Large intestine (tissue), 12 donors: ENCODE measurements at places on chromosomes 6 and 20.

DNA sequence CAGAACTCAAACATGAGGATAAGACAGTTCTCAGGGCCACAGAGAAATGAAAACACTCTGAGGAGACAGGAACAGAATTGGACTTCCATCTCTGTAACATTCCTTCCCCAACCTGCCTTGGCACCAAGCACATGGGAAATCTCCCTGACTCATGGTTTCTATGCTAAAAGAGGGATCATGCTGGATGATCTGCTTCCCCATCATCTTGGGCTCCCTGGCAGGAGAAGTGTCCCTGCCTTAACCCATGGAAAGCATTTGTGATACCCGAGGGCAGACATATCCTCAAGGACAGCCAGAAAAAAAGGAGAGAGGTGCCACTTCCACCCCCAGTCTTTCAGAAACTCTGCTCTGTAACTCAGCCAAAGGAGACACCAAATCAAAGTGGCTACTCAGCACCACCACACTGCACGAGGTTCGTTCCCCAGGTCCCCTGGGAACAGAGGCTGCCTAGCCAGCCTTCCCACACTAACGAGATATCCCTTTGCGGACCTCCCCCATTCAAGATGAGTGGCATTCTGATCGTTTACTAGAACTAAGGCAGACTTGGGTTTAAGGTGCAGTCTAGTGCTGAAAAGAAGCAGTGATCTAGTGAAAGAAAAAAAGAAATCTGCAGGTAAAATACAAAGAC lies 34.8 kb downstream of the BLOC1S5 start:
- DNase-seq = no peak

GRCh38 chr6:150203871-150204545 lies 61.2 kb downstream of the PPP1R14C start:
- no peak for DNase-seq

DNA sequence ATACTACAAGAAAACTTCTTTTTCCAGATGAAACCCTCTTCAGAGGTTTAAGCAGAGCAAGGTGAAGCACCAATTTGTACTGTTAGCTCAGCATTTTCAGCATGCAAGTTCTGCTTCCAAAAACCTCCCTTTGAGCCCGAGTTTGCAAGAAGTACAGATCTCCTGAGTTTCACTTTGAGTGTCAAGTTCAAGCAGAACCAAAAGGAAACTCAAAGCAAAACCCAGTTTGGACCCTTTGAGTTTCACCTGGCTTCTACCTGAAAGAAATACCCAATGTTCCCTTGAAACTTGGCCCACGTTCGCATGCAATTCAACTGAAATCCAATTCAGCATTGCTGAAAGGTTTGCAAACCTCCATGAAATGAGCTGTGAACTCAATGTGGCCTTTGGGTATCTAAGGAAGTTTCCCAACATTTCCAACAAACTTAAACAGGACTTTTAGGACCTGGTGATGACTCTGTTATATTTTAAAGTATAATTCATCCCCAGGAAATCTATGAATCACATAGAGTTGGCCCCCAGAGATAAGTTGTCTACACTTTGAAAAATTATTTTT lies 62.9 kb upstream of the HBS1L start:
- no peak for DNase-seq

DNA sequence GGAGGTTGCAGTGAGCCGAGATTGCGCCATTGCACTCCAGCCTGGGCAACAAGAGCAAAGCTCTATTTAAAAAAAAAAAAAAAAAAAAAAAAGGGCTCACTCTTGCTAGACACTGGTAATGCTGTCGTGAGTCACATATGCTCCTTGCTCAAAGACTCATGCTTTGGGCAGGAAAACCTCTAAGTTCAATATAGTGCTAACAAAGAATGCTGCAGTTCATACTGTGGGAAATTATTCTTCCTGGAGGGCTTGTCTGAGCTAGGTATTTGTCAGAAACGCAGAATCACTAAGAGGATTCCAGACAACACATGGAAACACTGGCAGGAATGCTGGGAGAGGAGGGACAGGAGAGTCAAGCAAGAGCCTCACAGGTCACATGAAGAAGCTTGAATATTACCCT lies 2.3 kb upstream of the LYRM2 start:
- DNase-seq = no peak

- no peak for DNase-seq
Measured at GRCh38 chr20:44389871-44390270, 34.4 kb downstream of the HNF4A start.

GRCh38 chr20:8575114-8575513 lies 443.0 kb downstream of the PLCB1 start:
- no peak for DNase-seq

- no peak for DNase-seq
Measured at GRCh38 chr6:28898710-28898965, 25.1 kb downstream of the TRIM27 start.

- DNase-seq = no peak
Measured at GRCh38 chr6:105458084-105458483, 55.2 kb upstream of the PREP start.

DNA sequence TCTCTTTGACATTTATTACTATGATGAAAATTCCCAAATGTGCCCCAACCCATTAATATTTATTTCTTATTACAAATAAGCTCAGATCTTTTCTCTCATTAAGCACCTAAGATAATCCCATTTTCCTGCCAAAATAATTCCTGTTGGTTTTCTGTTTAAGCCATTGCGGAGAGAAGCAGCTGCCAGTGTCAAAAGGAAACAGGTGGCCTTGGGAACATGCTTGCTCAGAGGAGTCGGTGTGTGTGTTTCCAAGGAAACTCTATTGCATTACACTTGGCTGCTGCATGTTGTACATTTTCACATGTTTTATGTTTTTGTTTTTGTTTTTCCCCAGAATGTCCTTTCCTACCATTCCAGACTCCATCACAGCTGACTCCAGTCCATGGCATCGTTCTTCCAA lies 56.4 kb downstream of the CD24 start:
- DNase-seq = no peak

DNA sequence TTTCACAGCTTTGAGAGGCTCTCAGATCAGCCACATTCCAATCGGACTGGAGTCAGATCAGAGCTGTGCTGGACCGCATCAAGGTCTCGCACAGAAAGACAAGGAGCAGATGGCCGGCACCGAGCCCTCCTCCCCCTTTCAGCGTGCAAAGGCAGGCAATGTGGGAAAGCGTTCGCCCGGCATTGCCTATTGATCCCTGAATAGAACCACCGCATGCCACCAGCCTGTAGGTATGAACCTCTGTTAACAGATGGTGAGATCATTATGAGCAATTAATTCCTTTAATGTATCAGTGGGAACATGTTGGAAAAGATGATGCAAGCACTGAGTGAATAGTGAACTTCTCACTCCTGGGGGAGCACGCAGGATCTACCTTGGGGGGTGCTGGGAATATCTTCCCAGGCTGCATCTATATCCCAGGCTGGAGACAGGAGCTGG lies 117.5 kb upstream of the ID4 start:
- DNase-seq = no peak

DNA sequence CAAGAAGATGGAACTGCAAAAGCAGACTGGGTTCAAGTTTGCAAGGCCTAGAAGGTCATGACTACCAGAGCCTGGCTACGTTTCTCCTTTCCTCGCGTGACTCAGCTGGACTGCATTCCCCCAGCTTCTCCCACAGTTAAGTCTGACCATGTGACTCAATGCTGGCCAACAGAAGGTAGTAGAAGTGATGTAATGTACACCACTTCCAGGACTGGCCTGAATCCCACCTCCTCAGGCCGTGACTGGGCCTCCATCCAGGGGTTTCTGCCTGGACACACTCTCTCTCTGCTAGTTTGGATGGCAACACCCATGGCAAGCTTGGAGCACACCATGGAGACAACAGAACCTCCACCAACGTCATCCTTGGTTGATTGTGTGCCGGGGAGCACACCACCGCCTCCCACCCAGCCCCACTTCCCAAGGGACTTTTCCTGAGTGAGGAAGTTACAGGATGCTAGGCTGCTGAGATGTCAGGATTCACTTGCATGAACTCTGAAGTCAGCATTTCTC lies 112.0 kb upstream of the CDYL start:
- no peak for DNase-seq
